ENCODE measurements at places on chromosomes 5 and 9. TPM values are rescaled to one million over a fixed set of nuclear protein-coding genes. Genes with fewer than 3 reads are reported as not detected.

DNA sequence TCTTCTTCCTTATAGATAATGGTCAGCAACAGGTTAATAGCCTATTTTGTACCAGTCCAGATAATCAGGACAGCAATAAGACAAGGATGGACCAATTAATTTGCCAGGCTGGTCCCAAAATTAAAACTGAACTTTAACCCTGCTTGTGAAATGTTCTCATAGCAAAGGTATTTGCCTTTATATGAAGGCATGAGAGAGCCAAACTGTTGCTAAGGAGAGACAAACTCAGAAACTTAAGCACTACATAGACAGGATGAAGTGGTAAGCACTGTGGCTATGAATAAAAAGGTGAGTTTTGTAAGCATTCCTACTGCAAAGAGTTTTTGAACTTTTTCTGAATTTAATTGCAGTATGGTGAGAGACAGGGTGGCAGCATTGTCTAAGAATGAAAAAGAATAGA, 174.7 kb upstream of the PPP1R2B start:
- no peak for DNase-seq

- DNase-seq, result no peak
Measured at GRCh38 chr9:33230756-33231622, 9.0 kb upstream of the SPINK4 start.

DNA sequence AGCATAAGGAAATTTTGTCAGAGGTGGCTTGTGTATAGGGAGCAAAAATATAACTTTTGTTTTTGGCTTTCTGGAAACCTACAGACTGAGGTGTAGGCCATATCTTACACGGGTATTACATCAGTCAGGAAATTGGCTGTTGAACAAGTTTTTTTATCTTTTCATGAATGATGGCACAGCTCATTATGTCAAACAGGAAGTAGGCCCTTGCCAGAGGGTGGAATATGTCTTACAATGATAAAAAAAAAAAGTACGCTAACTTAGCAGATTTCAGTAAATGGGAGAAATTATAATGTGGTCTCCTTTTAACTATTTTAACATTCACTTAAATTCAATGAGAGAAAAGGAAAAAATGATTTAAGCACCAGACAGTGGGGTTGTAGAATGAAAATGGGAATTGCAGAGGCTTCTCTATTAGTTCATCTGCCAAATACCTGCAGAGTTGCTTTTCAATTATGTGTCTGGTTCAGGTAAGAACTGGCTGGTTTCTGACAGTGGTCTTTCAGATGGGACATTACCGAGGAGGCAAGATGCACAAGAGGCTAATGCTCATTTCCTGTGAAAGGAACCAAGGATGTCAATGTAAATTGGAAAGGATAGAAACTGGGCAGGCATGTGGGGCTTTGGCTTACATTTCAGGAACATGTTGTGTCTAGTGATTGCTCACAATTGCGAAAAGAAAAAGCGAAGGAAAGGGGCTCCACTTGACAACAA, 169.9 kb downstream of the NNT start:
- peak; percentile 1 for DNase-seq

DNA sequence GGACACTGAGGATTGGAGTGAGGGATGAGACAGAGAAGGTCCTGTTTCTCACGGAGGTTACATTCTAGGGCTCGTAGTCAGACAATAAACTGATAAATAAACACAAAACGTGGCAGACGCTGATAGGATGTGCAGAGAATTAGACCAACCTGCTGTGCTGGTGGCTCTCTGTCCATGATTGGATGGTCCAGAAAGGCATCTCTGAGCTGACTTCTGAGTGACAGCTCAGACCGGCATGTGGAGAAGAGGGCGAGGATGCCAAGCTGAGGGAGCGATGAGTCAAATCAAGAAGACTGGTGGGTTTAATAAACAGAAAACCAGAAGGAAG, 132.3 kb upstream of the TAF11L2 start:
- DNase-seq, result no peak

- DNase-seq, result no peak
Measured at GRCh38 chr5:145375521-145375920, 459.6 kb downstream of the PRELID2 start.

- DNase-seq, result no peak
Measured at GRCh38 chr9:116234081-116234480, 80.5 kb downstream of the PAPPA start.

Gene IRX4
- total RNA-seq, result not detected

Gene ASPN
- not detected for total RNA-seq

Gene IFNA10
- total RNA-seq, result not detected
